CD4-positive, alpha-beta T cell treated with Interferon gamma for 1 hour (primary cell): ENCODE measurements at places on chromosomes 13 and 19.

GRCh38 chr13:36550177-36550576 lies 117.9 kb downstream of the CCNA1 start:
- no peak for DNase-seq

GRCh38 chr19:13068085-13068846 lies 34.4 kb downstream of the LYL1 start:
- no peak for DNase-seq

DNA sequence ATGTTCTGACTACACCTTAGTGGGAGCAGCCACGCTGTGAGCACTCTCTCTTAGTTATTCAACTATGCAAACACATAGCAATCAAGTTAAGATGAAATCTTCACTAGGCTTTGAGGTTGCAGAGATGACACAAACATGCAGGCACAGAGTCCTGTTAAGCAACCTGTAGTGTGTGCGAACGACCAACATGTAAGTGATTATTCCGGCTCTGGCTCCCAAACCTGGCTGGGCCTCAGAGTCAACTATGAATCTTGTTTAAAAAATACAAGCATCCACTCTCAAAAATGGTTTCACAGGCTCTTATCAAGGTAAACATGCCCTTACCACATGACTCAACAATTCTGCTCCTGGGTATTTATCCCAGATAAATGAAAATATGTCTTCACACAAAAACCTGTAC lies 91.4 kb downstream of the IRS2 start:
- no peak for DNase-seq

DNA sequence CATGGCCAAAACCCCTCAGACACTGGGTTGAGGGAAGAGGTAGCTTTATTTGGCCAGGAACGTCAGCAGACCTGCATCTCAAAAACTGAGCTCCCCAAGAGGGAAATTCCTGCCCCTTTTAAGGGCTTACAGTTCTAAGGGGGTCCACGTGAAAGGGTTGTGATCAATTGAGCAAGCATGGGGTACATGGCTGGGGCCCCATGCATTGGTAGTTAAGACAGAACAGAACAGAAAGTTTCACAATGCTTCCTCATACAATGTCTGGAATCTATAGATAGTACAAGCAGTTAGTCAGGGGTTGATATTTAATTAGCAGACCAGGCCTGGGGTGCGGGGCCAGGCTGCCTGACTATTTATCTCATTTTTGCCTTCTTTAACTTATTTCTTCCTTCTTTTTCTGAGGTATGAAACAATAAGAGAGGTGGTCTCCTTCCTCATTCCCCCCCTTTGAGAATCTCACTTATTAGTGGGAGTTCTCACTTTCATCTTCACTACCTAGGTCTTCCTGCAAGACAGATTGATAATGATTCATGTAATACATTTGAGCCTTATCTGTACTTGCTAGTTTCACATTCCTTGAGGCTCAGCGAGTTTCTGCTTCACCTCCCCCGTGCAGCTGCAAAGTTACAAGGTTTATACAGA lies 84.8 kb downstream of the SLC25A15 start:
- no peak for DNase-seq

GRCh38 chr13:111511219-111511732 lies 190.8 kb downstream of the TEX29 start:
- no peak for DNase-seq

GRCh38 chr13:50999641-51000040 lies 90.0 kb downstream of the RNASEH2B start:
- DNase-seq = no peak
